ENCODE measurements at places on chromosomes 2 and 18.

- DNase-seq = no peak
Measured at GRCh38 chr18:44900627-44901026, 219.9 kb downstream of the SETBP1 start.

DNA sequence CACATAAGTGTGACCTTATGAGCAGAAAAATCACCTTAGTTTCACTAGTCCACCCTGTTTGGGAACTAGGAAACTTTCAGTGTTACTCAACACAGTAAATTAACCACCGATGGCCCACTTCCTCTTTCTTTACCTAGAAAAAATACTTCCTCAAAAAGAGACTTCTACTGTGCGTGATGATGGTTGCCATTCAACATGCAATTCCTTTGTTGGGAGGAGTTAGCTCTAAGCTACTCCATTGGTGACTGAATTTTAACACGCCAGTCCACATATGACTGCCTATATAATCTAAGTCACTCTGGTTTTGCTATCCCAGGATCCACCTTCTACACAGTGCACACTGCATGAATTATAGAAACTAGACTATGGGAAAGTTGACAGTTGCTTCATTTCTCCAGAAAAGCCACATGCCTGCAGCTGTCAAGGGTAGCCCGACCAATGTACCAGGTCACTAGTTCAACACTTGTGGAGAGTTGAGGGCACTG lies 47.8 kb upstream of the REG3G start:
- peak; percentile 31 for DNase-seq

- DNase-seq = no peak
Measured at GRCh38 chr2:201255408-201256033, 4.8 kb upstream of the CASP8 start.

DNA sequence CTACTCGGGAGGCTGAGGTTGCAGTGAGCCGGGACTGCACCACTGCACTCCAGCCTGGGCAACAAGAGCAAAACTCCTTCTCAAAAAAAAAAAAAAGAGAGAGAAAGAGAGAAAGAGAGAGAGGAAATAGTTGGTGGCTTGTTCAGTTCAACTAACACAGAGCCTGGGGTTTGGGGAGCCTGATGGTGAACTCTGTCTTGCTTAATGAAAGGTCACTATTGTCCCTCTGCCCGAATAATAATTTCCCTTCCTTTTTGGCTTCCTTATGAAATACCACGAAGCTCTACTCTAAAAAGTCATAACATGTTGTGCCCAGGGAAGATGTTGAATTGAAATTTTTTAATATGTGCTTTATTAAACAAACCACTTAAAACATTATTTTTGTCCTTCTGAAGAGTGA lies 17.3 kb downstream of the BCL2 start:
- DNase-seq = no peak

DNA sequence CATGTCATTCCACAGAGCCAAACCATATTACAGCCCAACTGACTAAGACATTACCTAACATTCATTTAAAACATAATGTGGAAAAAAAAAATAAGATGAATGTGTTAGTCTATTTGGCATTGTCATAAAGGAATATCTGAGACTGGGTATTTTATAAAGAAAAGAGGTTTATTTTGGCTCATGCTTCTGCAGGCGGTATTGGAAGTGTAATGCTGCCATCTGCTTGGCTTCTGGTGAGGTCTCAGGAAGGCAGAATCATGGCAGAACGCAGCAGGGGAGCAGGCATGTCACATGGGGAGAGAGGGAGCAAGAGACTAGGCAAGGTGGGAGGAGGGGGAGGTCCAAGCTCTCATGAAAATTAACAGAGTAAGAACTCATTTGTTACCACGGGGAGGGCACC lies 504.8 kb upstream of the LRATD1 start:
- DNase-seq = no peak

DNA sequence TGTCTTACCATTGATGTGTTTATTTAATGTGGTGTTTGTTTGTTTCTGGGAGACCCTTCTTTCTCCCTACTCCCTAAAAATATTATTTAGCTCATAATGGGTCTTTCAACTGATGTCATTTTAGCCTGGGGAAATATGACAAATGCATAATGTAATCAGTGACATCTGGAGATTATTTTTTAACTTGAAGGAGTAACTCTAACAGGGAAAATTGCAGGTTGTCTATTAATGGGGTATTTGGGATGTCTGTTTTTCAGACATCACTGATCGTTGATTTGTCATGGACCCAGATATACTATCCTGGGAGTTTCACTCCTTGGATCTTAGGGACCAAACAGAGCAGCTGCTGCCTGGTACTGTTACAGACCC lies 230.4 kb downstream of the LOXHD1 start:
- DNase-seq = no peak

DNA sequence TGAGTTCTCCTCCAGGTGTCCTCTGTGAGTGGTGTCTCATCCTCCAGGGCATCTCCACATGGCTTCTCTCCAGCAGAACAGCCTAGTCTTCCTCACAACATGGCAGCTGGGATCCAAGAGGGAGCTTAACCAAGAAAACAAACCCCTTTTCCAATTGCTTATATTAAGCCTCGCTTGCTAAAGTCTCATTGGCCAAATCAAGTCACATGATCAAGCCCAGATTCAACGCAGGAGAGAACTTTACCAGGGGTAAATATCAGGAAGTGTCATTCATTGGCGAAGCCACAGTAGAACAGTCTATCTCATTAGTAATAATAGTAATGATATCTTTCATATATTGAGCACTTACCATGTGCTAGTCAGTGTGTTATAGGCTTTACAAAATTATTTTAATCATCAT lies 53.1 kb downstream of the CDC42EP3 start:
- no peak for DNase-seq

DNA sequence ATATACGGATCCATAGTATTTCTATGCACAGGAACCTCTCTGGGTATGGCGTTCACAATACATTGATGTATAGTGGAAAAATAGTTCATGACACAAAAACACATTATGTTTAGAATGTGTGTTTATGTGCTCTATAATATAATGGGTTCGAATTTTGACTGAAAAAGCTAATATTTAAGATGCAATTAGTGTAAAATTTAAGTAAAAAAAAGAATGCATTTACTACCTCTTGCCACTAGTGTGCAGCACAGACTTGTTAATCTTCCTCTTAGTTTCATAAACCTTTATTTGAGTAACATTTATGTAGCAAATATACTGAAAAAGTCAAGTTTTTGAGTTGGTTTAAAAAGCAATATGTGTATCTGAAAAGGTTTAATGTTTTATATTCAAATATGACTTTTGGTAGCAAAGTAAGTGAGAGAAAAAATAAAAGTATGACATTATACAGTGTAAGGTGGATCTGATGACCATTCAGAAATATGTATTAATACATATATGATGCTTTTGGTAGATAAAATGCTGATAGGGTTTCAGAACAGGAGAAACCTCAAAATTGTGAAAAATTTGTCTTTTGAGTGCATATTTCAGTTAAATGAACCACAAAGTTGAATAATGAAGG lies 49.4 kb downstream of the CCDC102B start:
- DNase-seq = peak; percentile 1

DNA sequence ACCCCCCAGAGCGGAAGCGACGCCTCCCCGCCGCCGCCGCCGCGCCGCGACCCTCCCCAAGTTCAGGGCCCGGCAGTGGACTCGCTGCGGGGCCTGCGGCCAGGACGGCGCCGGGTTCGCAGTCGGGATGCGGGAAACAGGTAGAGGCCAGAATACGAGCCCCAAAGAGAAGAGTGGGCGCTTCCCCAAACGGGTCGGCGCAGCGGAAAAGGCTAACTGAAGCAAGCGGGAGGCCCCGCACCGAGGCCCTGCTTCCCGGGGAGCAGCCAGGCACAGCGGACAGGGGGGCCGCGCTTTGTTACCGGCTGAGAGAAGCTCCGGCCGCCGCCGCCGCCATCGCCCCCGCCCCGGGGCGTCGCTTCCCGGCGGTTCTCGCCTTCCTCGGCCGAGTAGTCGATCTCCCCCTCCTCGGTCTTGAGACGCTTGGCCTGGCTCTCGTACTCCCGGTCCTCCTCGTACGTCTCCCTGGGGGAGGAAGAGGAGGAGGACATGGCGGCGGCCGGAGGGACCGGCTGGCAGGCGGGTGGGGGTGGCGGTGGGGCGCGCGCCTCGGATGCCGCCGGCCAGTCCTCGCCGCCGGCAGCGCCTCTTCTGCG lies 494 bp downstream of the HNRNPLL start:
- DNase-seq = no peak

DNA sequence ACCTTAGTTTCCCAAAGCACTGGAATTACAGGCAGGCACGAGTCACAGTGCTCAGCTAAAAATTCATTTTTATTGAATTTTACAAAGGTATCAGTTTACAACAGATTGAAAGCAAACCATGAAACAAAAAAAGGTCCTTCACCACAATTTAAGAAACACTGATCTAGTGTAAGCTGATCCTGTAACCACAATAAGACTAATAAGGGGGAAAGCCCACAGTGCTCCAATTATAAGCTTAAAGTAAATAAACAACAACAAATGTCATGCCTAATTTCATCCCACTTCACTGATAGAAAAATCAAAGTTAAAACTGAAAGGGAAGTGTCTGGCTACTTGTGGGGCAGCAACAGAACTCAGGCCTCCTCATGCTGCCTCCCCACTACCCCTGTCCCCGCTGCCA lies 49.2 kb downstream of the ICA1L start:
- DNase-seq = no peak

DNA sequence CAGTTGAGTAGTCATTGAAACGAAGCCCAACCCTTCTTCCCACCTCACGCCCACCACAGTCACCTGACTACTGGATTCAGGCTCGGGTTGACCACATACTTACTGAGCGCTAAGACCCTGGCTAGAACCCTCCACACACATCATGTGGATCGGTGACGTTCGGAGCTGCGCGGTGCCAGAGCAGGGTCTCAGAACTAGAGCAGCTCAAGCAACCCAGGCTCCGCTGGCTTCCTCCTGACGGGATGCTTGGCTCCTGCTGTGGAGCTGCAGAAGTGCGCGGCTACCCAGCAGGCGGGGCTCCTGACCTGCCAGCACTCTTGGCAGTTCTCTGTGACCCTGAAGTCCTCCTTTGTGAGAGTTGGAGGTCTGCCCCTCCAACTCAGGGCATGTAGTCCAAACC lies 90.6 kb upstream of the MBOAT2 start:
- no peak for DNase-seq

DNA sequence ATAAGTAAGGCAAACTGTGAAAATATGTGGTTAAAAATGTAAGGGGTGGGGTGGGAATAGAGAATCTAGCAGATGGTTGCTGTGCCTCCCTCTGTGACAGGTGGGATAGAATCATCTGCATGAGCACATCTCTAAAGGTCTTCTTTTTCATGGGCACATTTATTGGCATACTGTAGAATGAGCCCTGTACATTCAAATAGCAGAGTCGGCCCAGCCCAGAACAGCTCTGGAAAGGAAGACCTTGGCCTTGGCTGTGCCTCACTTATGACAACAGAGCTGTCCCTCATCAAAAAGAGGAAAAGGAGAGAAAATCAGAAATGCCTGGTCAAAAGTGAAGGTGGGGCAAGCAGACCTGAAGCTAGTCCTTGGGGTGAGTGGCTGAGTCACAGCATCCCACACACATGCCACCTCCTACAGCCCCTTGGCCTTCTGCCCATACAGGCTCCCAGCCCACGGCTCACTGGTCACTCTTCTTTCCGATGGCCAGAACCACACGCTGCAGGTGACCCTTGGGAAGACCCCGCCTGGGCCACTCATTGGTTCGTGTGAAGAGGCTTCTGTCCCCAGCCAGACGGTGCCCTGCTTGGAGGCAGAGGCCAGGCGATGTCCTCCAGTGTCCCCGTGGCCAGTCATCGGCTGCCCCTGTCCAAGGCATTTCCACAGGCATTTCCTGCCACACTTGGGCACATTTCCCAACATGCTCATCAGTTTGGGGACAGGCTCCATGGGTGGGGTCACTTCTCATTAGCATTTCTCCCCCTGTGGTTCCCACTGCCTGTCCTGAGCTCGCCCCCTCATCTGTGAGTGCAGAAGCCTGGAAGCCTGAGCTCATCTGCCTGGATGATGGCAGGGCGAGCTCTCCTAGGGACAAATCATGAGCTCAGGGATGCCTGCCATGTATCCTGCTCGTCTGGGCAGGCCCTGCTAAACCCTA lies 113.6 kb downstream of the MCFD2 start:
- no peak for DNase-seq

DNA sequence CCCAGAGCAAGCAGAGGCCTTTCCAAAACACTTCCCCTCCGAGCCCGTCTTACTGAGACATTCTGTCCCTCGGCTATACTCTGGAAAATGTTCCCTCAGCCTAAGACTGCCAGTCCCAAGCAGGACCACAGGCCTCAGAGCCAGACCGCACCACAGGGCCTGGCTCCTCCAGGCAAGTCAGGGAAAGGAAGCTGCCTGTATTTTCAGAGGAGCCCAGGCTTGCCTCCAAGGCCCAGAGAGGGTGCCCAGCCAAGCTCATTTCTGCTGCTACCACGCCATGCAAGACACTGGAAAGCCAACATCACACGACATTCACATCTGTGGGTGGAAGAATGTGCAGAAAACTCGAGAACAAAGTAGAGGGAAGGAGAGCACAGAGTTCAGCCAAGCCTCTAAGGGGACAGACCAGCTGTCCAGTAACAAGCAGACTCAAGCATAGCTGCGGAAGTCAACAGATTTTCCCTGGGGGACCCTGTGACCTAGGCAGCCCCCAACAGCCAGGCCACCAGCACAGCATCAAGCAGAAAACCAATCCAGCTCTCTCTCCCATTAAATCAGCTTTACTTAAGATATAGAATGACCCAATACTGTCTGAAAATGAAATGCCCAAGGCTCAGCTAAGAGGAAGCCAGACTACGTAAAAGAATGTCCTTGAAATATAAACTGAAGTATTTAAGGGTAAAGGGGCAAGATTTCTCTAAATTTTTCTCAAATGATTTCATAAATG lies 123.9 kb downstream of the ZFP36L2 start:
- DNase-seq = no peak

DNA sequence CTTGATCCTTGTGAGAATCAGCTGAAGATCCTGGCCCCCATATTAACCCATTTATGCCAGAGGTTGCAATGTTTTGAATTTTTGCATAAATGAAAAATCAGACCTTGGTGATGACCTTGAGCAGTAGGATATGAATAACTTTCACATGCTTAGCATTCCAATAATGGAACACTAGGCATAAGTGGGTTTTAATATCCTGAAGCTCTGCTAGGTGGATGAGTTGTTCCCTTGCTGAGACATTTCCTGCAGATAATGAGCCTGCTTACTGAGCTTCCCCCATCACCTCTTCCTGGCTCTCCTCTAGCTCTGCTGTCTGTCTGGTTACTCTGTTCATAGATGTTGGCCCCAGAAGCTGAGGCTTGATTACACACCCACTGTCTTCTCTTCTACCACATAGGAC lies 25.5 kb upstream of the SEC11C start:
- DNase-seq = no peak

DNA sequence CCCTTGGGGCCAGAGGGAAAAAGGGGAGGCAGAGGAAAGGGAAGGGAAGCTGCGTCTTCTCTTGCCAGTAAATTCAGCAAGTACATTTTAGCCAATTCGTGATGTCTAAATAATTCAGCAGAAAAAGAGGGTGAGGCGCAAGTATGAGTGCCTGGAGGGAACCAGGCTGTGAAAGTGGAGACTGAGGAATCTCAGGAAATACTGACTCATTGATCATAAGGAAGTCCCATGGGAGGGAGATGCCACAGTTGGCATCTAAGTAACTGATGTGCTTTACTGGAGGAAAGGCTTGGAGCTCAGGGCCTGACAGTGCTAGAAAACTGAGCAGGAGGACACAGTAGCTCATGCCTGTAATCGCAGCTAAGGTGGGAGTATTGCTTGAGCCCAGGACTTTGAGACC lies 31.1 kb downstream of the KIF5C start:
- no peak for DNase-seq
